Cardiac fibroblast (primary cell): ENCODE measurements at places on chromosomes 3 and 15.

DNA sequence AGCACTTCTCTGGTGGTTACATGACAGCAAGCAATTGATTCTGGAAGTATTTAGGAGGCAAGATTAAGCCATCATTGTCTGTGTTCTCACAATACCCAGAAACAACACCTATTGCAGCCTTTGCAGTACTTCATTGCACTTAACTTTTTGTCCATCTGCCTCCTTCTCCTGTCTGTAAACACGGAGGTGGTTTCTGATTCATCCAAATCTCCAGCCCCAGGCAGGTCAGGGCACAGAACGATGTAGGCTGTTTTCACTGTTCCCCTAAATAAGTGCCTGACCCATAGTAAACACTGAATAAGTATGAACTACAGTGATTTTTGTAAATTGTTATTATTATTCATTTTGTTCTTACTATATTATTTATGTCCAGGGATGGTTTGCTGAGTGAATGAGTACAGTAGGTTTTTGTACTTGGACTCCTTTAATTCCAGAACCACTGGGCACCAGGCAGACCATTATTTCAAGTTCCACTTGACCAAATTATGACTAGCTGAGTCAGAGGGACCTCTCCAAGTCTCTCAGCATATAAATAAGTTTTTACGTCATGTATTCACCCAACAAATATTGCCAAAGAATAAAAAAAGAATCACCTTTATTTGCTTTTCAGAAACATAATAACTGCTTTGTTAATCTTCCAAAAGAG is 283.3 kb upstream of the TRIM42 start:
- no peak for DNase-seq

DNA sequence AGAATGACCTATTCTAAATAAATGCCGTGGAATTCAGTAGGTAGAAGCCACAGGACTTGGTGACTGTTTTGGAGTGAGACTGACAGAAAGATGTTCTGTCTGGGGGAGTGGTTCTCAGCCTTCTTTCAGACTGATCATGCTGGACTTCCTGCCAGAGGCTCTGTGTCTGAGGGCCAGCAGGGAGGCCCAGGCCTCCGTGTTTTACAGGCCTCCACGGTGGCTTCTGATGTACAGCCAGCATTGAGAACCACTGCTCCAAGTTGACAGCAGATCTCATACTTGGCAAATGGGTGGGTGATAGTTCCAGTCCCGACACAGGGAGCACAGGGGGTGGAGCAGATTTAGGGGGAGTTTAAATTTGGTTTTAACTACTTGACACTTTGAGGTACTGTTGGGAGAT is 6.7 kb upstream of the PIGZ start:
- DNase-seq: no peak

DNA sequence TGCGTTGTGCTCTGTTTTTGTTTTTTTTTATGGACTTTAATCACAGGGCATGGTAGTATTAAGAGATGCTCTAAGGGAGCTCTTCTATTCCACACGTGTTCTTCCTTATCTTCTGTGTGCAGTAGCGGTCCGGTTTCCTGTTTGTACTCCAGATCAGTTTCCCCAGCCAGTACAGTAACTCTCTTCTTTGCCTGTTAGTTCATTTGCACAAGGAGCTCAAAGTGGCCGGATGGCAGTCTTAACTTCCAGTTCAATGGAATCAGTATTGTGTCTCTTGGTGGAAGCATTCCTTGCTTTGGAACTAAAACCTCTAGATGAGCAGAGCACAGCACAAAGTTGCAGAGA is 122.0 kb downstream of the KLF13 start:
- DNase-seq: peak; percentile 14

GRCh38 chr15:48929661-48930060 is 34.1 kb downstream of the SHC4 start:
- DNase-seq: no peak

DNA sequence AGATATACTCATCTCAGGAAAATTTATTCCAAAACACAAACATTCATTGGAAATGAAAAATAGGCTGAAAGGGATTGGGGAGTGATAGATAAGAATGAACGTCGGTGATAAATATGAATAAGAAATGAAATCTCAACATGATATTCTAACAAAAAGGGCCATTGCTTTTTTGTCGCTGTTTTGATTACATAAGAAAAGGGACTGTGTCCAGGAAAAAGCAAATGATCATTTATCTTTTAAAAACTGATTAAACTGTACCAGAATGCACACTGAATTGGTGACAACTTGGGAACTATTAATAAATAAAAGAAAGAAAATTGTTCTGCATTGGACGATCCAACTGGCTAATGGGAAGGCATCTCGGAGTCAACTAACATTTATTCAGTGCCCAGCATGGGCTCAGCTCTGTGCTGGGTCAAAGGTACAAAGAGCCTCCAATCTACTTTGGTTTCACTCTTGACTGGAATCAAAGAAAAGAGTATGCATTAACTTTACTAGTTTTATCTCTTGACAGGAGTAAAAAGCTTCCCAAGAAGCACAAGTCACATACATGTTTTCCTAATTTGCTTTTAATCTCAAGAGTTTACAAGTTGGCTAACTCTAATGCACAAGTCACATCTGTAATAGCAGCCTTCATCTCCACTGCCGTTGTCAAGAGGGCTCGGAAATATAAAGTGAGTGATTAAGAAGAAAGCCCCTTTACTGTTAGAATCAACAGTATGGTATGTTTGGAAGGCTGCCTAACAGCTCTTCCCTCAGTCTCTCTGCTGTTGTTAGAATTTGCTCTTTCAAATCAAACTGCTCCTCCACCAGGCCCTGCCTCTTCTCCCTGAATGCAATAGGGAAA is 280.0 kb downstream of the IGSF11 start:
- no peak for DNase-seq

DNA sequence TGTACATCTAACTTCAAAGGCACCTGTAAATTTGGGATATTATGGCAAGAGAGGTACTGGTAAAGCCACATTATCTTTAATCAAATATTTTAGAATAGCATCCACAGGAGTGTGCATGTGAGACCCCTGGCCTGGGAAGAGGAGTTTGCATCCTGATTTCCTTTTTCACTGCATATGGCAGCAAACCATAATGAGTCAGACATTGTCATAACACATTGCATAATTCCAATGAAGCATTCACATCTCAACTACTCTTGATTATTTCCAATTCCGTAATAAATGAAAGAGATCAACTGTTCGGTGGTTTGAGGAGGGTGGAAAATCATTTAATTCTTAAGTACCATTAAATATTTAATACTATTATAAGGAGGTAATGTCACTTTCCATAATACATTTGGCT is 215.0 kb downstream of the MECOM start:
- DNase-seq: no peak

- DNase-seq: no peak
These were observed 83.5 kb upstream of the BCL6 start for GRCh38 chr3:187828579-187829452.

DNA sequence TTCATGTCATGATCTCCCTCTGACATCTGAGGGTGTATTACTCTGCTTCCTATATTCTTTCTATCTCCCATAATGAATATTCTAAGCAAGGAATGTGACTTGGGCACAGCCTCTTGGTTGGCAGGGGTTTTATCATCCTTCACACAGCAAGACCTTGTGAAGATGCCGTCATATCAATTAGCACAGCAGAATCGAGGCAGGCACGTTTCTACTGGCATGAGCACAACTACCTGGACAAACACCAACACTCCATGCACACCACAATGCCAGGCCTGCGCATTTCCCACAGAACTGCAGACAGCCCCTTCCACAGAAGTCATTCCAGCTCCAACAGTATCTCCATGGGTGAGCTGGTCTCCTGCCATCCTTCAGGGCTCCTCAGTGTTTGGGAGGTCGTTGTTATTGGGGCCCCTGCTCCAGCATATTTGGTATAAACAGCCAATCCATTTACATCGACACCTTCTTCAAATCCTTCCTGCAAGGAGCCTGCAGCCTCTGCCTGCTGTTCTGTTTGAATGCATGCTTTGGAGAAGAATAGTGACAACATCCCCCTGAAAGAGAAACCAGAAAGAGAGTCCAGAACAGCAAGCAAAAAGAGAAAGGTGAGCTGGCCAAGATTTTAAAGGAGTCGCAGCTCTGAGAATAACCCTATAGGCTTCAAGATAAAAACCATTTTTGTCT is 275.5 kb downstream of the SHOX2 start:
- no peak for DNase-seq

GRCh38 chr3:49940667-49941249 is 808 bp downstream of the RBM6 start:
- no peak for DNase-seq
